Upper lobe of left lung (tissue), 6 donors: ENCODE measurements at places on chromosomes 6 and 20. TPM values are rescaled to one million over a fixed set of nuclear protein-coding genes. Genes with fewer than 3 reads are reported as not detected.

The JPH2 gene
- 4.5 TPM for total RNA-seq

The GINS1 gene
- 1.8 TPM for total RNA-seq

The HDDC2 gene
- 50.4 TPM for total RNA-seq

The CRIP3 gene
- total RNA-seq, result not detected

The FLRT3 gene
- 56.9 TPM for total RNA-seq

The EPHA7 gene
- total RNA-seq, result 0.22 TPM

The LY6G5C gene
- total RNA-seq, result 4.4 TPM

DNA sequence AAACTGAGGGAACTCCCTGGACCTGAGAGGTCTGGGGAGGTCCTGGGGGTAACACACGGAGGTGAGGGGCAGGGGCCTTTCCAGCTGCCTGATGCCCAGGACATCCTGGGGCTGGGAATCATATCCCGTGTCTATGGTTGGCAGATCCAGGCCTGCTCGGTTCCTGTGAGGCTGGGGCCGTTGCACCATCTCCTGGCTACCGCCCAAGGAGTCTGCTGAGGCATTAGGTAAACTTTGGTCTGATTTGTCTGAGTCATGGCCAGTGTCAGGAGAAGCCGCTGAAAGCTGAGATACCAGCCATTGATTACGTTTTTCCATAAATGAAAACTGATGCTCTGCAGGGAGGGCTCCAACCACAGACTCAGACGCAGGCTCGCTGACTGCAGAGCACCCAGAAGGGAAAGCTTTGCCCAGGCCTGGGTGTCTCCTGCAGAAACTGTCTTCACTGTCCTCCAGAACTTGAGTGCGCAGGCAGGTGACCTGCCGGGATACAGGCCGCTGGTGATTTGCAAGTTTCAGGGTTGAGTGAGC is 14.2 kb downstream of the TRAF3IP2 start:
- peak; percentile 95 for DNase-seq
